Activated T-helper 1 cell treated with anti-CD3 and anti-CD28 coated beads, Interleukin-2, amount 50 U/mL, for 16 hours (primary cell): ENCODE measurements at places on chromosomes 2 and 18.

DNA sequence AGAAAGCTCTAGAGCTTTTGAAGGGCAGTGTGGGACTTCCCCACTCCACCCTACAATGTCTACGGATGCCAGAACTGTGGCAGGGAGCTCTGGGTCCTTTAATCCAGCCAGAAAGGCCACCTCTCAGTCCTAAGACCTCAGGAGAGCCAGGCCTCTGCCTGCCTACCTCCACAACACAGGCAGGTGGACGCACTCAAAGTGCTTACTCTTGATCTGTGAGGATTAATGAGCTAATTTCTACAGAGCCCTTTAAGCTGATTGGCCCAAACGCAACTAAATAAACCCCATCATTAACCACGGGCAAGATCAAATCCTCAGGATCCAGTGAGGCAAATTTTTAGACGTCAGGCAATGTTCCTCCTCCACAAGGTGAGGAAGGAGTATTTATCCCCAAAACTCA, 8.1 kb downstream of the STK39 start:
- no peak for DNase-seq

DNA sequence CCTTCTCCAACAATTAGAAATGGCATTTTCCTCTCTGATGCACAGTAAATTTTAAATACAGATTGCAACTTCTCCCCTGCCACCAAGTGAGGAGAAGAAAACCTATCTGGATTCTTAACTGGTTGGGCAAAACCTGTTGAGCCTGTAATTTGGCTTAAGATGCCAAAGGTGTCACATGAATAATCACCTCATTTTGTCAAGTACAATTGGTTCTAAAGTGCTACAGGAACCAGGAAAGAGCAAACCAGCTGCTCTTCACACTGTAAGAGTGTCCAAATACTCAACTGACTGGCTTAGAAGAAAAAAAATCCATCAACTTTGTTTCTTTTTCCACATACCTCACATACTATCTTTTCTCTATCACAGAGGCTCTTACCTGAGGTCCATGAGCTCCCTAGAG, 35.4 kb downstream of the NPC1 start:
- DNase-seq: no peak

DNA sequence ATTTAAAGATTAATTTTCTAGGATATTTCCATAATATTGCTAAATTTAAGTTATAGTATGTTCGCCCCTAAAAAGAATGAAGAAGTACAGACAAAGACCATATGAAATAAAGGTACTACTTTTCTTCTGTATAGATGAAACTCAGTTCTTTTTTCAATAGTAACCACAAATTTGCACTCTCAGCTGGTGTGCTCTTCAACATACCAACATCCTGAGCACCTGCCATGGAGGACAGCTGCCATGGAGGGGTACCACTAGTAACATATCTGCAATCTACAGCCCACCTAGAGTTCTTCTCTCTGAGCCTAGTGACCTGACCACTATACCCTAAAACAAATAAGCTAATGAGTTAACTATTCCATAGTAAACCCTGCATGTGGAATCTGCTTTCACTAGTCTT, 36.8 kb upstream of the ERCC3 start:
- DNase-seq: no peak

DNA sequence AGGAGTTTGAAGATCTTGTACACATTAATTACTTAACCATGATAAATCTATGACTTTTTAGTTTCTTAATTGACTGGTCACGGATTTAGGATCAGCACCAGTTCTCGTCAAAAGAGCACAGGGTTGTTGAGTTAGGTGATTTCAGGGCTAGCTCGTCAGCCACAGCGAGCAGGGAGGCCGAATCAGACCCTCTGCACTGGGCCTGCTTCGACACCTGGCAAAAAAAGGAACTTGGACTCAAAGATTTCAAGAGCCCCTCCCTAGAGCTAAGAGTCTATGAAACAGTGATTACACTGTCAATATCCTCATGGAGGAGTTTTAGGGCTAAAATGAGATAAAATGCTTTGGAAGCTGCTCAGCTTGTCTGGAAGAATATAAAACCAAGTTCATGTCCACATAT, 4.6 kb upstream of the SERTAD2 start:
- DNase-seq: no peak

- no peak for DNase-seq
These were observed 252.1 kb downstream of the SLC8A1 start for GRCh38 chr2:40199771-40200170.

DNA sequence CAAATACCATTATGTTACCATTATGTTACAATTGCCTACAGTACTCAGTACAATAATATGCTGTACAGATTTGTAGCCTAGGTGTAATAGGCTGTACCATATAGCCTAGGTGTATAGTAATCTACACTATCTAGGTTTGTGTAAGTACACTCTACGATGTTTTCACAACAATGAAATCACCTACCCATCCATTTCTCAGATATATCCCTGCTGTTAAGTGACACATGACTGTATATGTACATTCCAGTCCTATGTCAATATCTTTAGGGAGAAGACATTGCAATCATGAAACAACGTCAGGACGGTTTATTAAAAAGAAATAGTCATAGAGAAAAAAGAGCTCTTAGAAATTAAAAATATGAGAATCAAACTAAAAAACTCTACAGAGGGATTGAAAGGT, 119.0 kb upstream of the CDC42EP3 start:
- no peak for DNase-seq

- DNase-seq: no peak
These were observed 150.4 kb downstream of the PTH2R start for GRCh38 chr2:208556983-208557484.

- no peak for DNase-seq
These were observed 1.8 kb downstream of the TRABD2A start for GRCh38 chr2:84878896-84879583.

- DNase-seq: no peak
These were observed 639.9 kb downstream of the LRP1B start for GRCh38 chr2:141490886-141491285.

DNA sequence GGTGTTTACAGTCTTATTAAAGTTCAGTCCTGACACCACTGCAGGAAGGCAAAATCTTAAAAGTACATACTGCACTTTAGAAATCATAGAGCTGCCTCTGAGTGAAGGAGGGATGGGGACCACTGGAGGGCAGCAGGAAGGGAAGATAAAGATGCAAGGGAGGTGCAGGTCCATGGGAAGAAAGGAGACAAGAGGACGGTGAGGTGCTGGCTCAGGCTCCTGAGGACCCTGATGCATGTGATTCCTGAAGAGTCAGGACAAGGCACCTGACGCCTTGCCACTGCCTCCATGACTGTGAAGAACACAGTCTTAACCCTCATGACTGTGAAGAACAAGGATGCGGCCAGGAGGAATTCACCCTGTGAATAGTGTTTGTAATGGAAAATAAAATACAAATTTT, 116.2 kb upstream of the NPAS2 start:
- DNase-seq: no peak

- DNase-seq: no peak
These were observed 43.7 kb downstream of the PRELID3A start for GRCh38 chr18:12451428-12451827.

DNA sequence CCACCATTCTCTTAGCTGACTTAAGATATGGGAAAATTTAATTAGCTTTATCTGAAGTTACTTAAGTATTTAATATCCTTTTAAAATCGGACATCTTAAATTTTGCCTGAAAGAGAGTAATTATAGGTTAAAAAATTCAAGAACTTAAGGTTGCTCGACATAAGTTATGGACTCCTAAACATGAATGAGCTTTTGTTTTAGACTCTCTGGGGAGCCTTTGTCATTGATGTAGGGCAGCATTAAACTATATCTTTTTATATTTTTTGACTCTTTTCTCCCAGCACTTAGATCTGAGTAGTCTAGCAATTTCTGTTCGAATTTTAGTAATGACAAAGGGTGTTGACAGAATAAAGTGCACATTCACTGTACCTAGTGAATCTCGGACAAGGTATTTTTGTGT, 4.7 kb downstream of the PHLPP1 start:
- no peak for DNase-seq

DNA sequence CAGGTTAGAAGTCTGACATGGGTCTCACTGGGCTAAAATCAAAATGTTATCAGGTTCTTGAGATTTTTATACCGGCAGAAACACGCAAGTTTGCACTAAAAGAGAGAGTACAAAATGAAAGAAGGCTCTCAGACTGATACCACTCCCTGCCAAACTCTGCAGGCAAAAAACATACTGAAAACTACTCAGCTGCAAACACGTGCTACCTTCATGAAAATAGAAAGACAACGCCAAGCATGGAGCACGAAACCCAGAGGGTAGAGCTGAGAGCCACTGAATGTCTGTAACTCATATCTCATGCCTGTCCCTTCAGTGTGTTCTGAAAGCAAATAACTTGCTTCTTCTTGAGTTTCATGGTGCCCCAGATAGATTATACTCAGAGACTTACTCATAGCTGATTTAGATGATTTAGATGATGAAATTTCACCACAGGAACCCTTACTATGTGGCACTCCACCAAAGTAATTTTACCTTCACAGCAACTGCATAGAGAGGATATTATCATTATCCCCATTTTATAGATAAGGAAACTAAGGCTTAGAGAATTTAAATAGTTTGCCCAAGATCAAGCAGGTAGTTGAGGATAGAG, 313.0 kb upstream of the SLC39A10 start:
- DNase-seq: no peak

GRCh38 chr2:3469486-3469885, 49.8 kb downstream of the ADI1 start:
- no peak for DNase-seq

DNA sequence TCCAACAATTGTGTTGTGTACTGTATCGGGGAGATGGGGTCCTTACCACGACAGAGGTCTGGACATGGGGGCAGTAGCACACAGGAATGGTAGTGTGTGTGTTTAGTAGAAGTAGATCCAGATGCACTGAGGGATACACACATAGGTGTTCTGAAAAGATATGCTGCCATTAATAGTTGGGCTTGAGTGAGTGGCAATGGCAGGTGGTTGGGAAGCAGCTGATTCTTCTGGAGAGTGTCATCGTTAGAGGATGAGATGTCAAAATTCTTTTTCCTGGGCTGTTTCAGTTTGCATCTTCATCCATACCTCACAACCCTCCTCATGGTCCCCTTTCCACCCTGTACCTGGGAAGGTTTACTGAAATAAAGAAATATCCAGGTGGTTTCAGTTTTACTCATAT, 66.6 kb downstream of the UGGT1 start:
- DNase-seq: no peak

DNA sequence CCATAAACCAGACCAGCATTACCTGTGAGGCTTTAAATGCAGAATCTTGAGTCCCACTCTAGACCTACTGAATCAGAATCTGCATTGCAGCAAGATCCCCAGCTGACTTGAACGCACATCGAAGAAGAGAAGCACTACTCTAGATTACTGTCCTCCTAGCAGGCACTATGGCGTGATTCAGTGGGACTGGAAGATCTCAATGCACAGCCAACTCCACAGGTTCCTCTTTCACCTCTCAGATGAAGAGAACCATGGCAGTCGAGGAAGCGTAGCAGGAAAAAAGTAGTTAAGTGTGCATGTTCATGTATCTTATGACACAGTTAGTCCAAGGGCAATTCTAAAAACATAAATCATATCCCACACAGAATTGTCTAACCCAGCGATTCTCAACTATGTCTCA, 97.4 kb downstream of the STK39 start:
- no peak for DNase-seq

- no peak for DNase-seq
These were observed 224.6 kb downstream of the PHLPP1 start for GRCh38 chr18:62939926-62940325.

DNA sequence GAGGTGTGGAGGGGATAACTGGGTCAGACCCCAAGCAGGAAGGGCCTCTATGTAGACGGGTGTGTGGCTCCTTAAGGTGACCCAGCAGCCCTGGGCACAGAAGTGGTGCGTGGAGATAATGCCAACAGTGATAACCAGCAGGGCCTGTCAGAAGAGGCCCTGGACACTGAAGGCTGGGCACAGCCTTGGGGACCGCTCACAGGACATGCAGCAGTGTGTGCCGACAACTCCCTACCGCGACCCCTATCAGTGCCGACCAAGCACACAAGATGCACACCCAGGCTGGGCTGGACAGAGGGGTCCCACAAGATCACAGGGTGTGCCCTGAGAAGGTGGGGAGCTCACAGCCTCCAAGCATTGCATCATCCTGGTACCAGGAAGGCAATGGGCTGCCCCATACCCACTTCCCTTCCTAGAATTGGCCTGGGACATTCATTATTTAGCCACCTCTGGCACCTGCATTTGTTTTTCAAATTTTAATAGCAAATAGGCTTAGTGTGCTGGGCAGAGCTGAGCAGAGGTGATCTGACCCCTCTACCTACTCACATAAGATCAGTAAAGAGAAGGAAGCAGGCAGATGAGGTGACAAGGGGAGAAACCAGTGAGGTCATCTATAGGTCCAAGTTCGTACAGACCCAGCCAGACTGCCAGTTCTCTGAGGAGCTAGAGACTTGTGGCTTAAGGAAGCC, 55.2 kb downstream of the BCL11A start:
- DNase-seq: no peak

GRCh38 chr2:43184339-43184895, 42.0 kb downstream of the ZFP36L2 start:
- no peak for DNase-seq

DNA sequence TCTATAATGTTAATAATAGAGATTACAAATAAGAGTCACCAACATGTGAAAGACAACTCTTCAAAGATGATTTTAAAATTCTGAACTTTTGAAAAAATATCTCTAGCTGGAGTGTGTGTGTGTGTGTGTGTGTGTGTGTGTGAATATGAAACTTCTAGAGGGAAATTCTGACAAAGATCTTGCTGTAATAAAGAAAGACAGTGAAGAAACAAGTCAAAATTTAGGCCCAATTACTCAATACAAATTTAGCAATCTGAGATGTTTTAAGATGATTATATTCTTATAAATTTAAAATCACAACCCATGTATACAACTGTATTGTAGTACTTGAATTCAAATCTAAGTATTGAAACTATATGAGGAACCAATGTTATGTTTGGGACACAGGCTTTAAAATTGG, 57.2 kb upstream of the UGP2 start:
- DNase-seq: no peak

DNA sequence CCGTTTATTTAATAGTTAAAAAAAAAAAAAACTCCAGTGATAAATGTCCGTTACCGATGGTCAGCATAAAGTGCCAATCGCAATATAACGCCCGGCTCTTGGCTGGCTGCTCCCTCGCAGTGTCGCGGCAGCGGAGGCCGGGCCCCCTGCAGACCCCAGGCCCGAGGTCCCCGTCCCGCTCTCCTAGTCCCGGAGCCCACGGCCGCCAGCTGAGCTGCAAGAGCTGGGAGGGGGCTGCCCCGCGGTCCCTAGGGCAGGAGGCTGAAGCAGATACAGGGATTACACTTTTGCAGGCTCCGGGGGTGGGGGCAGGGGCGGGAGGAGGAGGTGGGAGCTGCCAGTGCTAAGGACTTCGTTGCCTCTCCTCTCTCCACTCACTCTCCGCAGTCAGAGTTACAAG, 6.9 kb downstream of the OSR1 start:
- no peak for DNase-seq

- DNase-seq: no peak
These were observed 53.0 kb upstream of the SLC39A10 start for GRCh38 chr2:195603998-195604397.

DNA sequence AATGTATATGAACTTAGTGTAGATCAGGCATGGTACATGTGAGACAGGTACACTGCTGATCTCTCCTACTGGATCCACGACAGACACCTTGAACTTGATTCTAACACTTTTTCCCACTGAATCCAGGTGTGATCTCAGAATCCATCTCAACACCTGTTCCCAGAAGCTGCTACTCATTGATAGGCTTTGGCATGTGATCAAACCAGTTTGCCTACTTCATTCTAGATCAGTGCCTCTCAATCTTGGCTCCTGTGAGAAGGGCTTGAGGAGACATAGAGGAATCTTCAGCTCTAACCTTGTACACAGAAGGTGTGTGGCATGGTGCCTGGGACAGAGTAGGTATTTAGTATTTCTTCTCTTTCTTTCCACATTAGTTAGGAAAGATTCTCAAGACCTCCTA, 212.3 kb upstream of the ATP5MC3 start:
- no peak for DNase-seq
